ENCODE measurements at places on chromosomes 3 and 15. TPM values are rescaled to one million over a fixed set of nuclear protein-coding genes. Genes with fewer than 3 reads are reported as not detected.

- DNase-seq = no peak
Observed at GRCh38 chr3:47016934-47017435, 37.5 kb downstream of the NBEAL2 start.

DNA sequence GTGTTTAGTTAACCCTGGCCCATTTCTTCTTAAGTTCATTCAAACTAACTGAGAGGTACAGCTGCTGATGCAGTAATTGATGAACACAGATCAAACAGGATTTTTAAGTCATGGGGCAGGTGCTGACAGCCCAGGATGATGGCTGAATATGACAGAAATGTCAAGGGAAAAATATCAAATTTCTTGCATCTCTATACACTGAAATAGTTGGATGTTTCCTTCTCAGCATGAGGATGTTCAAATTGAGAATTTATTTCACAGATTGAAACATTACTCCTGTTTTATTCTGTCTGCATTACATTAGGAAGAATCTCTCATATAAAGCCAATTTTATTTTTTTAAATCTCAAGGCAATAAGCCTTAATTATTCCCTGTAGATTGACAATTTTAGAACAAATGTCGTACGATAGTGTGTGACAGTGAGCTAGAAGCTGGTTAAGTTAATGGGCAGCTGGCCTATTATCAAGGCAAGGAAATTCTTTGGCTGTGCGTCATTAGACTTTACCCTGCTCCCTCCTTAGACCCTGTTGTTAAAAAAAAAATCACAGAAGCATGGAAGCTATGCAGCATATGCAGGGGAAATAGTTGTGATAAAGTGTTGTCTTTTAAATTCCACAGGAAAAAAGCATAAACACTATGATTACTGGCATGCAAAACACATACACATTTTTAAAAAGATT lies 183.8 kb upstream of the KCNMB2 start:
- DNase-seq = no peak

GRCh38 chr3:70392227-70392626 lies 79.8 kb upstream of the MDFIC2 start:
- no peak for DNase-seq

DNA sequence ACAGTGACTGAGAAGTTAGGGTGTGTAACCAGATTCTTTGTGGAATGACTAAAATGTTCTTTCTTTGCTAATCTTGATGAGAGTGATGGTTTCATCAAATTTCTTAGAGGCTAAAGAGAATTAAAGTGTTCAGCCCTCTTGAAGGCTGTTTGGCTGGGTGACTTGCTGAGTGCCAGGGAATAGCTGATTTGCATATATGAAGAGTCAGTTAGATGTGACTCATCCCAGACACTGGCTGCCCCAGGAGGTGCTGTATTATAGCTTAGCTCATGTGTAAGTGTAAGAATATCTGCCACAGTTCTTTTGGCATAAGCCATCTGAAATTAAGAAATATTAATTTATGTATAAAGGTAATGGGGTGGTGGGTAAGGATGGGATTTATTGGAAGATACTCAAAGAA lies 535.1 kb downstream of the NLGN1 start:
- no peak for DNase-seq

DNA sequence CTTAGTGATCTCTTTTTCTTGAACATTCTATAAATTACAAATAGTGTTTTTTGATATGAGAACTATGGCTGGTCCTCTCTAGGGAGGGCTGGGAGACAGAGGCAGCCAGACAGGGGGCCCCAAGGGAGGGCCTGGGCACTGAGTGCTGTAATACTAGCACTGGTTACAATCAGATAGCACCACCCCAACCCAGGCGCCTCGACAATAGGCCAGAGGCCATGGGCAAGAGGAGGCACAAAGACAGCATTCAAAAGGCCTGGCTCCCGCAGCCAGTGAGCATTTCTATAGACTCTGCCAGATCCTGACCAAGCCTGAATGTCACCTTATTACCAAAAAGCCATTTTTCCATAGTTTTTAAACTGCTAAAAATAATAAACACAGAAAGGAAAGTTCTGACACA lies 158.5 kb downstream of the THRB start:
- DNase-seq = no peak

DNA sequence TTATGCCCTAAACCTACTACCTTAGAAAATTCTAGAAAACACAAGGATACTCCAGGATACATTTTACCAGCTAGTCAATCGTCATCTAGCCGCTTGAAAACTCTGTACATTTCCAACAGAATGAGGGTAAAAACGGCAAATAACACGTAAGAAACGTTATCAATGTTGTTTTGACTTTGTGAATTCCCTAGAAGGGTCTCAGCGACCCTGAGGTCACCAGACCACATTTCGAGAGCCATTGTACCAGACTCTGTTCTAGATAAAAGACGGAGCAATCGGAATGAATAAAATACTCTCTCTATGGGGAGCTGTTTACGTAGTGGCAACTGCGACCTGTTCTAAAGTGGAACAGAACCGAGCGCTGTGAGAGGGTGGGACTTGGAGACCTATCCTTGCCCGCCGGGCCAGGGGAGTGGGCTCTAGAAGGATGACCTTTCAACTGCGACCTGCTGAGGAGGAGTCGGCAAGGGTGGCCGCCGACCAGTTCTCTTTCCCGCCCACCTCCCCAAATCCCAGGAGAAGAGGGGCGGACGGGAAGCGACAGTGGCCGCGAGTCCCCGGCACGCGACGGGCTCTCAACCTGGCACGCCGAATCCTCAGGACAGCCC lies 778 bp upstream of the AP4E1 start:
- no peak for DNase-seq

DNA sequence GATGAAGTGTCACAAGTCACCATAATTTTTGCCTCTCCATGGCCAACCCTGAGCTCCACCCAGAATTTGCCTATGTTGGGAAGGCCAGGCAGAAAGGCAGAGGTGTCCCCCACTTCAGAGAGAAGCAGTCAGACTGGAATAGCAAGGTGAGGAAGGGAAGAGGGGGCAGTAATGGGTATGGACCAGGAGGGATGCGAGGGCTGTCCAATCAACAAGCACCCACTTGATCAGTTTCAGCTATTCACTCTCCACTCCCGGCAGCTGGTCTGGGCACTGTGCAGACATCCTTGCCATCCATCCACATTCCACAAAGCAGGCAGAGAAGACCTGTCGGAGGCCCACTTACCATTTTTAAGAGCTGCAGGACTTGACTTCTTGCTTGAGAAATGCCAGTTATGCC lies 43.5 kb upstream of the CTNNB1 start:
- DNase-seq = no peak

DNA sequence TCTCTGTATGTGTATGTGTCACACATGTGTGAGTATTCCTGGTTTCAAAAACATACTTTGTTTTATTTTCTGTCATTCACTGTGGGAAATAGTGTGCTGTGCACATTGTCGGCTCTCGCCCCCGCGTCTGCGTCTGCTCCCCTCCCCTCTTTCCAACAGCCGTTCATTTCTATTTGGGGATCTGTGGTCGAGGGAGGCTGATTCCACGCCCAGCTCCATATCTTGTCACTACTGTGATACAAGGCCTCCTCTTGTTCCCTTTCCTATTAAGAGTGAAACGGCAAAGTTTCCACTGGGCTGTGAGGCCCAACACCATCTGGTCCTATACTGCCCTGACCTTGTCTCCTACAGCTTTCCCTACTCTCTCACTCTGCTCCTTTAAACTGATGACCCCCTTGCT lies 172.5 kb upstream of the LRIG1 start:
- no peak for DNase-seq

- no peak for DNase-seq
Observed at GRCh38 chr15:60718661-60719069, 239.7 kb upstream of the ICE2 start.

DNA sequence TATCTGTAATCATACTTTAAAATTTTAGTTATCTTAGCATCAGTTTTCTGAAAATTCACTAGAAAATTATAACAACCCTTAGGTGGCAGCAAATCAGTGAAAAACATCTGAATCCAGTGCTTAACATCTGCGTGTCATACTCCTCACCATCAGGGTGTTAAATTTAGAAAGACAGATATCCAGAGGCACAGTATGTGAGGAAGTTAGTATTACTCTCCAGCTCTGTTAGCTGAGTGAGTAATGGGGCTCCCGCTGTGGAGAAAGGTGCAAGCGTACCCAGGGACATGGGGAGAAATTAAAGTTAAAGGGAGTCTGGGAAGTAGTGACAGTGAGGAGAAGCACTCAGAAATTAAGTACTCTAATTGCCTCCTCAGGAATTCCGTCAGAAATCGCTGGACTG lies 50.9 kb downstream of the CEP63 start:
- no peak for DNase-seq

DNA sequence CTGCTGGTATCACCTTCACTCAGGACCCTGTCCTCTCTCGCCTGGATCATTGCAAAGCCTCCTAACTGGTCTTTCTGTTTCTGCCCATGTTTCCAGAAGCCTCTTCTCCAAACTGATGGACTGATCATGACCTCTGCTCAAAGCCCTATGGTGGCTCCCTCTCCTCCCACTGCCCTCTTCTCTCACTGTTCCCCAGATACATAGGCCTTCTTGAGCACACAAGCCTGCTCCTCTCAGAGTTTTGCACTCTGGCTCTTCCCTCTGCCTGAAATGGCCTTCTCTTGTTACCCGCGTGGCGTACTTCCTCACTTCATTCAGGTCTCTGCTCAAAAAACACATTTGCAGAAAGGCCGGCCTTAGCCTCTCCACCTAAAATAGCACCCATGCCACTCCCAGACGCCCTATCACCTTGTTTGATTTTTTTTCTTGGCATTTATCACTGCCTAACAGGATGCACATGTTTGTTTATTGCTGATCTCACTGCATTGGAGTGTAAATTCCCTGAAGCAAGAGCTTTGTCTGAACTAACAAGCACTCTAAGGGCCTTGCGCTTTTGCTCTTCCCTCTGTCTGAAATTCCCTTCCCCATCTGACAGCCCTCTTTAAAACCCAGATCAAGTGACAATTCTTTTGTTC lies 1.4 kb upstream of the ETFA start:
- DNase-seq = no peak

DNA sequence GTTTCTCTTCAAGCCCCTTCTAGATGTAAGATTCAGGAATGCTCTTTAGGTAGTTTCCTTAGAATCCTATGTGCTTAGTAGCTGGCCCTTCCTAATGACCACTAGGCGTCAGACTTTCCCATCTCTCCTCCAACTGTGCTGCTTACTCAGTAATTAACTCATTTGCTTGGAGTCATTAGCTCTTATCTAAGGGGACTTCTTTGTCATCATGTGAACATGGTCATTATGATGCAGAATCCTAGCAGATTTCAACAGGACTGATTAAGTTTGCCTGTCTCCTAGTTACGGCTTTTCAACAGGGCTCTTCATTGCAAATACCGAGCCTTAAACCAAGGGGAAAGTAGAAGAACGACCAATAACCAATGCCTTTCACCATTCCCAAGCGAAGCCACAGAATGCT lies 46.4 kb downstream of the GJD2 start:
- no peak for DNase-seq

GRCh38 chr15:70521576-70522322 lies 241.6 kb downstream of the UACA start:
- peak; percentile 88 for DNase-seq

GRCh38 chr3:64259636-64260035 lies 34.4 kb upstream of the PRICKLE2 start:
- DNase-seq = no peak

The GOLGA6B gene
- total RNA-seq = not detected

The FOXL2NB gene
- total RNA-seq = not detected

The VEPH1 gene
- 2.8 TPM for total RNA-seq

Measured in mesenteric fat pad (tissue), 1 donor.